Ammon's horn (tissue), 1 donor: ENCODE measurements at places on chromosomes 7 and 10.

GRCh38 chr7:77626586-77627308, 69.5 kb upstream of the RSBN1L start:
- DNase-seq: no peak

- DNase-seq: no peak
Observed at GRCh38 chr10:62001898-62002297, 100.4 kb downstream of the ARID5B start.

GRCh38 chr7:36742911-36743775, 18.8 kb upstream of the AOAH start:
- peak; percentile 59 for DNase-seq

DNA sequence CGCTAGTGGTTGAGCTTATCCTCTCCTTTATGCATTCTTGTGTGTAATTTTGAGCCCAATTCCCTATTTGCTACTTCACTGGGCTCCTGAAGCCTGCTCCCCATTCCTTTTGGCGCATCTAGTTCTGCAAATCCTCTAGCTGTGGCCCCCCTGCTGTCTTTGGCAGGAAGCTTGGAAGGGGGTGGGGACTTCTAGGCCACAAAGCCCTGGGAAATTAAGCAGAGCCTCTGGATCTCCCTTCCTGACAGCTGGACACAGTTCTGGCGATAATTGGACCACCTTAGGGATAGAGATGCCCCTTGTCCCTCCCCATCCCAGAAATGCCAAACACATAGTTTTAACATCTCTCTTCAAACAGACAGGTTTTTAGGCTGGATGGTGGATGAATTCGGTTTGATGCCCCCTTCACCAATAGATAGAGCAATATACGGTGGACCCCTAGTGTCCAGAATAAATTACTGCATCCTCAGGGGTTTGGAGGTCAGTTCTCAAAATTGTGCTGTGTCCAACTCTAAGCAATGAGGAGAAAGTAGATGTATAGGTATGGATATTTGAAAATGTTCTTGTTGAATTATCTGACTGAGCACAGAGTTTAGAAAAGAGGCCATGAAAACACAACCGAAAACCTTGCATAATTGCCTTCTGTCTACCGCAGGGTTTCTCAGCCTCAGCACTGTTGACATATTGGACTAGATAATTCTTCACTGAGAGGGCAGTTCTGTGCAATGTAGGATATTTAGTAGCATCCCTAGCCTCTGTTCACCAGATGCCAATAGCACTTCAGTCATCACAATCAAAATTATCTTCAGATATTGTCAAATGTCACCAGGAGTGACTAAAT, 75.5 kb downstream of the PAPSS2 start:
- DNase-seq: peak; percentile 58

DNA sequence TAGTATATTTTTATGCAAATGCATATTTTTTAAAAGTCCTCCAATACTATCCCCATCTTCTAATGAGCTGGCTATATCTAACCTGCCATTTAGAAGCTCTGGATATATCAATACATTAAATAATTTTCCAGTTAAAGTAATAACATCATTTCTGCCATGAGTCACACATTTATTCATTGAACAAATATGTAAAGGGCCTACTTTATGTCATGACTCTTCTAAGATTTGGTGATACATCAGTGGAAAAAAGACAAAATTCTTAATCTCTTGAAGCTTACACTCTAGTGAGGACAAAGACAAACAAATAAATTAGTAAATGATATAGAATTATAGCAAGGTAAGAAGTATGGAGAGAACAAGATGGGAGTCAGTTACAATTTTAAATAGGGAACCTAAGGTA, 716.8 kb upstream of the LRRTM3 start:
- DNase-seq: no peak

- peak; percentile 75 for DNase-seq
Observed at GRCh38 chr7:142323706-142324105, 65.8 kb upstream of the PRSS58 start.

GRCh38 chr7:141619745-141620144, 68.5 kb downstream of the AGK start:
- DNase-seq: no peak

GRCh38 chr7:140745266-140746058, 49.0 kb downstream of the NDUFB2 start:
- no peak for DNase-seq

- no peak for DNase-seq
Observed at GRCh38 chr10:61701706-61702105, 39.0 kb downstream of the CABCOCO1 start.

DNA sequence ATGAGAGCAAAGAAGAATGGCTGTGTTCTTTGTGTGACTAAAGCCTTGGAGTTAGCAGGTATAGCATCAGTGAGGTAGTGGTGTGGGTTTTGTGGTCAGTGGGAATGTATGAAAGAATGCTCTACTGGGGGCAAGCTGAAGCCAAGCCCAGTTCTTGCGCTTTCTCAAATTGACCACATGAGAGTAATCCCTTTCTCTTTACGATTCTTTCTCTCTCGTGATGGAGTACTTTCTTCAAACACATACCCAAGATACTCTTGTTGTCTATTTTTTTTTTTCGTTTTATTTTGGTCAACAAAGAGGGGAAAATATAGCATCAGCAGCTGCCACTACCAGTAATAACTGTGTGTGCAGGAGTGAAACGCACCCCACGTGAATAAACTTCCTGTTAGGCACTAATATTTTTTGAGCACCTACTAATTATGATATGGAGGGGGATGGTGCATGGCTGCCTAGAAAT, 8.4 kb upstream of the PANK1 start:
- DNase-seq: no peak

DNA sequence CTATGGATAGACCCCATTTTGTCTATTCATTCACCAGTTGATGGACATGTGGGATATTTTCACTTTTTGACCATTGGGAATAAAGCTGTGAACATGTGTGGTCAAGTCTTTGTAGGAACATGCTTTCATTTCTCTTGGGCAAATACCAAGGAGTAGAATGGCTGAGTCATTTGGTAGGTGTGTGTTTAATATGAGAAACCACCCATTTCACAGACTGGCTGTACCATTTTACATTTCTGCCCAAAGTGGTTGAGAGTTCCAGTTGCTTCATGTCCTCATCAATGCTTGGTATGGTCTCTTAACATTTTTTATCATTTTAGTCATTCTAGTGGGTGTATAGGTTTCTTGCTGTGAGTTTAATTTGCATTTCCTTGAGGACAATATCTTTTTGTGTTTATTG, 124.9 kb upstream of the RHEB start:
- DNase-seq: no peak

GRCh38 chr7:47601119-47601880, 19.4 kb upstream of the TNS3 start:
- DNase-seq: no peak

DNA sequence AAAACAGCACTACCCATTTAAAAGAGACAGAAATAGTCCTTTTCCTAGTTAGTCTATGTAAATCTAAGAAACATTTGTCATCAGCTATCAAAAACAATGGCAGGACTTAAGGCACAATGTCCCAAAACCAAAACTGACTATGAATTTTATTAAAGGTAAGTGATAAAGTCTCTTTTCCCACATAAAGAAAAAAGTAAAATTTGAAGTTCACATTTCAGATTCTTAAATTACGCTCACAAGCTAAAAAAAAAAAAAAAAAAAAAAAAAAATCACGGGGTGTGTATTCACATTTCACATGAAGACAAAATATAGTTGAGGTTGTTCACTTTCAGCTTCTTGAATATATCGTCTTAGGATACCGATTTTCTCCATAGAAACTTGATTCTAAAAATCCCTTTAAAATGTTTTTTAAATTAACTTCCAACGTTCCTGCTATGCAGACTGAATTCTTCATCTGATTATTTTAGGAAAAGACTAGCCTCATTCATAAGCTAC, 1.6 kb downstream of the P4HA1 start:
- DNase-seq: no peak

- no peak for DNase-seq
Observed at GRCh38 chr10:5628451-5629302, 37.7 kb downstream of the ASB13 start.

DNA sequence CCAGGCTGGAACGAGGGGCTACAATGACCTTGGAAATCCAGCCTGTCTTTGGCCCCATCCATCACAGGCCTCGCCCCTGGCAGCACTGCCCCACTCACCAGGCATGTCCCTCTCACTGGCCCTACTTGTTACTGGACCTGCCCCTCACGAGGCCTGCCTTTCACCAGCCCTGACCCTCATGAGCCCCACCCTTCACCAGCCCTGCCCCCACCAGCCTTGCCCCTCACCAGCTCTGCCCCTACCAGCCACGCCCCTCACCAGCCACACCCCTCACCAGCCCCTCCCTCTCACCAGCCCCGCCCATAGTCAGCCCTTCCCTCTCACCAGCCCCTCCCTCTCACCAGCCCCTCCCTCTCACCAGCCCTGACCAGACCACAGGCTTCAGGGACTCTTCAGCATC, 57.8 kb downstream of the COL26A1 start:
- no peak for DNase-seq

- no peak for DNase-seq
Observed at GRCh38 chr7:112571852-112572607, 91.2 kb downstream of the LSMEM1 start.

GRCh38 chr10:116553378-116553980, 7.7 kb downstream of the PNLIP start:
- DNase-seq: no peak

GRCh38 chr10:127151981-127152699, 44.3 kb downstream of the INSYN2A start:
- DNase-seq: peak; percentile 66

GRCh38 chr7:140667476-140667875, 5.3 kb upstream of the ADCK2 start:
- no peak for DNase-seq

DNA sequence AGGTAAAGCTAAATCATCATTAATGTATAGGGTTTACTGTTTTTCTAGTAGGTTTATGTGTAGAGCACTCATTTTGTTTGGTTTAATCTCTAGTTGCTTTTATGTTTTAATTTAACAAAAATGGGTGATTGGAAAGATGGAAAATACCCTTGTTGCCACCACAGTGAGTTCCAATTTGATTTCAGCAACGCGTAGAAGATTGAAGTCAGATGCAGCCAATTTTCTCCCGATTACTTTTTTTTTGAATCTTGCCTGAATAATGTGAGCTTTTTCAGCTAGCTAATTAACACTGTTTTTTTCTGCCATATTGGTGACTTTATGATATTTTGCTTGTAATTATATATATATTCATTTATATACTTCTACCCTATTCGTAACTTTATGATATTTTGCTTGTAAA, 293.8 kb downstream of the SDK1 start:
- no peak for DNase-seq

GRCh38 chr7:143361552-143362130, 872 bp downstream of the FAM131B start:
- no peak for DNase-seq

DNA sequence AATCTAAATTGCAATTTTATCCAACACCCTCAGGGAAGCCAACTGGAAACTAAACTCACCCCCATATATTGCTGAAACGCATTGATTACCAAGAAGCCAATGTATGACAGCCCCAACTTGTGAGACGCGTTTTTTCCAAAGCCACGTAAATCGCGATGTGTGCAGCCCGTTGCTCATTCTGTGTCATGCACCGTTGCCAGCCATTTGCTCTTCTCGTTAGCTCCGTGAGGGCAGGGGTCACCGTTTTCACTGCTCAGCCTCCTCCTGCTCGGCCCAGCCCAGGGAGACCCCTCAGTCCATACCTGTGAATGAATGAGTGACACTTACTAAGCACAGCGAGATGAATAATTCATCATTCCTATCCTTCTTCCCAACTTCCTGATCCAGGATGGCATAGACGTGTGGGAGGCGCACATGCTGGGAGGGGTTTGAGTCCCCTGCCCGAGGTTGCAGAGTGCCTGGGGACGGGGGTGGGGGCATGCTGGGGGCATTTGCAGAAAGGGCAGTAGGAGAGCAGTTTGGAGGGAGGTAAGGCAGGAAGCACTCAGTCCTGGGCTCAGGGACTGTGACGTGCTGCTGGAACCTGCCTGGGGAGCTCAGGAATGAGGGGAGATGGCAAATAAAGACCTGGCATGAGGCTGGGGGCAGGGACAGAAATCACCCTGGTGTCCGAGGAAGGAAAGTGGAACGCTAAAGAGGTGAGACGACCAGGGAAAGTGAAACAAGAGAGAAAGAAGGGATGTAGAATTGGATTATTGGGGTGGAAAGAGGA, 104.2 kb upstream of the SDK1 start:
- no peak for DNase-seq

DNA sequence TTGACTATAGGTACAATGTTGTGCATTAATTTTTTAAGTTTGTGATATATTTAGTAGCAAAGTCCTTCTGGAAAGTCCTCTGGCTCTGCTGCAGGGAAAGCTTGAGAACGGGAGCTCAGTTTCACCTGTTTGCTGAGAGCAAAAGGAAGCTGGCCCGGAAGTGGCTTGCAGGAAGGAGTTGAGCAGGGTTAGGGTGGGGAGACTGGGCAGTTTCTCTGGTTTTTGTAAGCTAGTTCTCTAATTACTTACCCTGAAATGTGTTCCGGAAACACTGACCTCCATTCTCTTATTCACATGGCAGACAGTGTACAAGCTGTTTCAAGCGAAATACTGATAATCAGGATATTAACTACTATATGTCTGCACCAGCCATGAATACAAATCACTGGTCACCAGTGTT, 22.3 kb downstream of the MAP3K8 start:
- peak; percentile 17 for DNase-seq

- DNase-seq: no peak
Observed at GRCh38 chr10:125520968-125521367, 162.0 kb downstream of the TEX36 start.
